ENCODE measurements at places on chromosomes 4 and X.

DNA sequence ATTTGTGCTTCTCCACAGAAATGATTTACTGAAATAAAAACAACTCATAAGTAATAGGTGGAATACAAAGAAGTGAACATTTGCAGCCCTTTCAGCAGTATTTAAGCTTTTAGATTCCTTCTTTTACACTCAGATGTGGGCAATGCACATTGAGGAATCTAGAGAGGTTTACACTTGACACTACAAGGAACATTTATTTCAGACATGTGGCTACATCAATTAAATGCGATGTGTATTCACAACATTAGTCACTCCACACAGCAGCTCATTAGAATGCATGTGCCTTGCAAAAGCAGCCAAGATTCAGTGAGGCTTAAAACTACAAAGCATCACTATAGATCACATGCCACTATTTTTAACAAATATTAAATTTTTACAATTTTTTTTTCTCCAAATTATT lies 480.7 kb downstream of the INPP4B start:
- no peak for DNase-seq

DNA sequence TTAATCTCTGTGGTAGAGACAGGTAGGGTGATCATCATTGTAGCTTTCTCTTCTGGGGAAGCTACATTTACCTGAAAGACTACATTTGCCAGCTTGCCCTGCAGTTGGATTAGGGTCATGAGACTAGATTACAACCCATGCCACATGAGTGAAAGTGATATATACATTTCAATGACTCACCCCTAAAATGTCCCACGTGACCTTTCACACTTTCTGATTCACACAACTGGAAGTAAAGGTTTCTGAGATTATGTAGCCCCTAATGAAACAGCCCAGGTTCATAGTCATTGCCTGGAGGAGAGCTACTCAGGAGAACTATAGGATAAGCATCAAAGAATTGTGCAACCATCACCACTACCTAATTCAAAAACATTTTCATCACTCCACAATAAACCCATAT lies 17.8 kb downstream of the PDCL2 start:
- no peak for DNase-seq

- no peak for DNase-seq
These were observed 3.6 kb upstream of the NXT2 start for GRCh38 chrX:109533005-109533404.

DNA sequence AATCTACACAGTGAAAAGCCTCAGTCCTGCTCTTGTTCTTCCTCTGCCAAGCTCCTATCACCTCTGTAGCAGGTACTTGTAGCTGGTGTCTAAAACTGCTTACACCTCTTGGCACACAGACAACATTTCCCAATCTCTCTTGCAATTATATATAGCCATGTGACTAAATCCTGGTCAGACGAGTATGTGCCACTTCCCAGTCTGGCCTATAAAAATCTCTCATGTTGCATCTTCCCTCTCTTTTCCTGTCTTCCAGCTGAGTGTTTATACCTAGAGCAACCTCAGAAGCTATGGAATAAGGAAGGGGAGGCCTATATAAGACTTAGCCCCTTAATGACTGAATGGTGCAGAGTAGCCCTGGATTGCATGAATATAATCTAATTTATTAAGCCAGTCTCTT lies 105.8 kb downstream of the RNF150 start:
- no peak for DNase-seq

GRCh38 chr4:118712872-118713271 lies 27.7 kb downstream of the METTL14 start:
- DNase-seq: no peak

DNA sequence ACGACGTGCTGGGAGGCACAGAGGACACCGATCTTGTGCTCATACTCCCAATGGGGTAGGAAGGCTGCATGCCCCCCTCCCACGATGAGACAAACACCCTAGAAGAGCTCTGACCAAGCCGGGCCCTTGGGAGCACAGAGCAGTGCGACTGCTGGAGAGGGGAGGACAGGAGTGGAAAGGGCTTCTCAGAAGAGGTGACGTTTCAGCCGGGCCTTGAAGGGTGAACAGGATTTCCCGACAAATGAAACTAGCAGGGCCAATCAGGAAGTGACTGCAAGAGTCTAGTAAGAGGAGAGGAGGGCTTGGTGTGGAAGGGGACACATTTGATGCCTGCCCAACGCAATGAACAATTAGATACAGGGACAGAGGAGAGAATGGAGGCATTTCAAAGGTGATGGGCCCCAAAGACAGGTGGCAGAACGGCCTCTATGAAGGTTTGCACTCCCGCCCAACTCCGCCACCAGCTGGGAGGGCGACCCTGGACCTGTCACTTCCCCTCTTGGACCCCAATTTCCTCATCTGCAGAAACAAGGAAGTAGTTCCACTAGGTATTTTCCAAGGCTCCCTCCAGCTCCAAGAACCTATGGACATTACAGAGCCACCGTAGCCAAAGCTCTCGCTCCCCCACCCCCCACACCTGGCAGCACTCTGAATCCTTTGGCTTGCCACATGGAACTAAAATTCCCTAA lies 3.9 kb downstream of the HCFC1 start:
- no peak for DNase-seq
